ENCODE measurements at places on chromosomes 11 and 22. TPM values are rescaled to one million over a fixed set of nuclear protein-coding genes. Genes with fewer than 3 reads are reported as not detected.

CBLIF gene
- total RNA-seq: 2.9 TPM

OR51E2 gene
- total RNA-seq: not detected

GRCh38 chr11:44848203-44848962 is 102.3 kb downstream of the TP53I11 start:
- peaks cover 6% of the 10 kb centered on the region for H3K36me3 ChIP-seq
- no peak overlapping the region for H3K4me3 ChIP-seq
- H3K27me3 ChIP-seq: no peaks in the 10 kb centered on the region
- H3K27ac ChIP-seq: no peak overlapping the region

DNA sequence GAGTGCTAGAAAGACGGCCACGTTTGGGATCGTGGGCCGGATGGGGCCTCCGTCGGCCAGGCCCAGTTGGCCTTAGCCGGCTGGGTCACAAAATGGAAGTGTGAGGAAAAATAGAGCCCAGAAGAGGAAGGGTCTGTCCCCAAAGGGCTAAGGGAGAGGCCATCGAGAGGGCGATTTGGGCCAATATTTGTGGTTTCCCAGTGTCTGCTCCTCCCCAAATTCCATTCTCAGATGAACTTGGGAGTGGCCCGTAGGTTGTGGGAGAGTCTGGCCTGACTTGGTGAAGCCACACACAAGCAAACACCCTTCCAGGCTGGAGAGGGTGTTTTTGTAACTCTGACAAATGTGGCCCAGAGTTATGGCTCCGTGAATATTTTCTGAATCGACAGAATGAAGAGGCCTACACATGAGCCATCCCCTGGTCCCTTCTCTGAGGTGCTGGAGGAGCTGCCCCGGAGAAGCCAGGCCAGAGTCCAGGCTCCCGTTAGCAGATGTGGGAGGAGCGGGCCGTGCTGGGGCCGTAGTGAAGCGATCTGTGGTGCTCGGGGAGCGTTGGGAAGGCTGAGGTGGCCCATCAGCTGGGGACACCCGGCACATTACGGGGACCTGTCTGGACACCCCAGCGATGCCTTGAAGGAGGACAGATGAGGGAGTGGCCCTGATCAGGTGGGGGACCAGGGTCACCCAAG is 73.5 kb upstream of the PPARA start:
- peaks cover 12% of the 10 kb centered on the region for H3K36me3 ChIP-seq
- peak overlapping the region; percentile 91 for H3K4me3 ChIP-seq
- H3K27ac ChIP-seq: peak overlapping the region; percentile 99
- peaks cover 50% of the 10 kb centered on the region for H3K4me1 ChIP-seq

DNA sequence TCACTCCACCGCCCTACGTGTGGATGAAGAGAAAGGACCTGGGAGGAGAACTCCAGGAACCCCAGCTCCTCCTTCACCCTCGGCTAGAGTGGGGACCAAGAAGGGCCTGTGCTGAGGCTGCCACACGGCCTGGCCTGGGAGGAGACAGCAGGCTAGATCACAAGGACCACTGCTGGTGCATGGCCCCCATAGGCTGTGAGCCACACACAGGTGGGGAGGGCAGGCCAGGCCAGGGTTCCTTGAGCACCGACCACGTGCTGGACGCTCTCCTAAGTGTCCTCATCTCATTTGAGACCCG is 1392.4 kb downstream of the TBC1D22A start:
- DNase-seq: no peak
- H3K36me3 ChIP-seq: no peaks in the 10 kb centered on the region
- H3K27ac ChIP-seq: no peak overlapping the region
- no peaks in the 10 kb centered on the region for H3K4me1 ChIP-seq

GRCh38 chr11:122037911-122038310 is 78.1 kb downstream of the BLID start:
- H3K4me1 ChIP-seq: no peaks in the 10 kb centered on the region
- no peak overlapping the region for H3K27ac ChIP-seq
- no peaks in the 10 kb centered on the region for H3K27me3 ChIP-seq

DNA sequence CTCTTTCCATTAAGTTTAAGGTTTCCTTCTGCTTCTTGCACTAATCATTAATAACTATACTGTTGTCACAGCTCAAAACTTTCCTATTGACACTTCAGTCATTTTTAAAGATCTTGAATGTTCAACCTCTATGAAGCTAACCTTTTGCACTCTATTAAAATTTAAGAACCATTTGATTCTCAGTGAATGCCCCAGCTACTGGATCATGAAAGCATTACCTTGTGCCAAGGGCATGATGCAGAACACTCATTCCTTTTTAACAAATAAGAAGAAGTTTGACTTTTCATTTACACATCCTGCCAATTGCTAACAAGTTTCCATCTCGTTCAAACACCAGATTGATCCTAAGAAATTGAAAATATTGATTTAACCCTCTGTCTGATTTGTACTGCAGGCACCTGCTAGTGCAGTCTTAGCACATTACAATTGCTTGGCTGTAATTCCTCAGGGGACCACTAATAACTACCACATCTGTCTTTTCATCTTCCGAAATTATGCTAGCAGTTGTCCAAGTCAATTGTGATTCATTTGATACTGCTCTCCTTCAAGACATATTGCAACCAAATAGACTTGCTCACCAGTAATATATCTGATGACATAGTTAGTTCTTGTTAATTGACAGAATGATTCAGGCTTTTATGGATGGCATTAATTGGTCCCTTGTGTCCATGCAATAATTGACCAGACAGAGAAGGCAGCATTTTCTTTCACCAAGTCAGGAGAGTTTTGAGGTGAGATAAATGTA is 158.4 kb downstream of the TEAD1 start:
- H3K4me3 ChIP-seq: no peak overlapping the region
- no peaks in the 10 kb centered on the region for H3K36me3 ChIP-seq
- H3K27ac ChIP-seq: no peak overlapping the region
- no peak for DNase-seq

DNA sequence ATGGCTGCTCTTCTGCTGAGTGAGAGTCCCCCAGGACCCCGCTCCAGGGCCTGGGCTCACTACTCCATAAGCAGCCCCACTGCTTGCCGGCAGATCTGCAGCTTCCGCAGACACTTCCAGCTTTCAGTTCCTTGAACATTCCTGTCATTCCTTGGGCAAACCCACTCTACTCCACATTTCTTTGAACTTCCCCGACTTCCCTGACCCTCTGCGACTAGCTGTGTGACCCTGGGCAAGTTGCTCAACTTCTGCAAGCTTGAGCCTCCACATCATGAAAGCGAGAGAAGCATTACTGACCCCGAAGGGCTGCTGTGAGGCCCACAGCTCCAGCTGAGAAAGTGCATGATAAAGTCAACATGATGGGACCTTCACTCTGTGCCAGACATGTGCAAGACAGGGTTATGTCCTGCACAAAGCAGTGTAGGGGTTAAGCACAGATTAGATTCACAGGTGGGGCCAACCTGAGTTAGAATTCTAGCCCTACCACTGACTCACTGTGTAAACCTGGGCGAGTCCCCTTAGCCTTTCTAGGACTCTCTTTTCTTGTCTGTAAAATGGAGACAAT is 51.8 kb downstream of the THAP12 start:
- no peak overlapping the region for H3K27ac ChIP-seq
- no peaks in the 10 kb centered on the region for H3K4me1 ChIP-seq
- H3K27me3 ChIP-seq: no peaks in the 10 kb centered on the region

GRCh38 chr22:20571531-20572007 is 64.2 kb downstream of the MED15 start:
- H3K4me3 ChIP-seq: no peak overlapping the region
- H3K27ac ChIP-seq: no peak overlapping the region
- H3K27me3 ChIP-seq: no peaks in the 10 kb centered on the region

GRCh38 chr11:57432714-57433163 is 5.8 kb upstream of the SLC43A3 start:
- DNase-seq: no peak
- no peaks in the 10 kb centered on the region for H3K36me3 ChIP-seq
- no peak overlapping the region for H3K4me3 ChIP-seq
- no peaks in the 10 kb centered on the region for H3K27me3 ChIP-seq
- peaks cover 10% of the 10 kb centered on the region for H3K4me1 ChIP-seq
